NCI-H510A (cell line): ENCODE measurements at places on chromosomes 3 and 15.

GRCh38 chr3:142578329-142579223 lies at the start of gene ATR:
TSS of gene ATR (minus strand) at chr3:142578733. CDS start at chr3:142578704, 29 bp downstream.
- peak; percentile 89 for DNase-seq

- no peak for DNase-seq
Measured at GRCh38 chr15:100761290-100761935, 118.2 kb upstream of the ALDH1A3 start.

GRCh38 chr3:15918988-15919387 lies 121.2 kb upstream of the ANKRD28 start:
- DNase-seq = no peak

GRCh38 chr3:107938143-107938542 lies 152.7 kb downstream of the CD47 start:
- DNase-seq = no peak

GRCh38 chr3:54217828-54218227 lies 95.5 kb downstream of the CACNA2D3 start:
- no peak for DNase-seq

DNA sequence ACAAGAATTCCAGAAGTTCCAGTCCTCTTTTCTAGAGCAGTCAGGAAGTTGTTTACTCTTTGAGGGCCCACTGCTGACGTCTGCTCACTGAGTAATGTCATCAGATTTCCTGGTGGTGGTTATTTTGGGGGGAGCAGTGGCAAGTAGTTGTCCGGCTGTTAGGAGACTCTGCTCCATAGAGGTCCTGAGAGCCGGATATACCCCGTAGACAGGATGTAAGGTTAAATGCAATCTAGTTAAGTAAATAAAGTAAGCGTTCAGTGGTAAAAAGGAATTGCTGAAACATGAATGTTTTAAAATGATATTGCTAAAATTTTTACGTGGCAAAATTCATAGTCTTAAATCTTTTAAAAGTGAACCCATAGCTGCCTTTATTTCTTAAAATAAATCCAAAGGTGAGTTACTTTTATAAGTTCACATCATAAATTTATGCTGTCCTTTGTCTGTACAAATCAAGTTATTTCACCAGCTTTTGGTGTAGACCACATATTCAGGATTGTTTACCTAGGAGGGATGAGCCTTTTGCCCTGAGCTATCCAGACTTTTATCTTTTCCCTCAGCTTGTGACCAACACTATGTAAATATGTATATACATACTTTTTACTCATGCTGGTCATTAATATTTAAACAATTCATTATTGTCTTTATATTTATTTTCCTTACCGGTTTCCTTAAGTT lies 65.8 kb downstream of the PDE8A start:
- DNase-seq = no peak
